ENCODE measurements at places on chromosomes 6 and 20.

DNA sequence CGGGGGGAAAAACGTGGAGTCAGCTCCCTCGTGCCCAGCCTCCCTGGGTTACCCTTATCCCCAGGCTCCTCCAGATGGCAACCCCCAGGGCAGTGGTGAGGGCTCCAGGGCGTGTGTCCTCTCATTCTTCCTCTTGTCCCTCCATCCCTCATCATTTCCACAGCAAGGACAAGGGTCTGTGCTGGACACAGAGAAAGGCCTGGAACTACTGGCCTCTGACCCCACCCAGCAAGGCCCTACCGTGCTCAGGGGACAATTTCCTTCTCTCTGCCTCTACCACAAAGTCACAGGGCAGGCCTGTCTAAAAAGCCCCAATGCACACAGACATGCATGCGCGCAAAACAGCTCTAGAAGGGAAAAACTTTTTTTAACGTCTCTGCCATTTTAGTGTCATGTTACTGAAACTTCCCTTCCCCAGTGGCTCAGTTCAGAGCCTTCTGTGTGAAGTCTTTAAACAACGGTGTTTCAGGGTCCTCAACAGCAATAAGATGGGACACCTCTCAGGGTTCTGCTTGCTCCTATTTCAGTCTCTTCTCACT is 1.1 kb upstream of the SLC35B2 start:
- DNase-seq: no peak

DNA sequence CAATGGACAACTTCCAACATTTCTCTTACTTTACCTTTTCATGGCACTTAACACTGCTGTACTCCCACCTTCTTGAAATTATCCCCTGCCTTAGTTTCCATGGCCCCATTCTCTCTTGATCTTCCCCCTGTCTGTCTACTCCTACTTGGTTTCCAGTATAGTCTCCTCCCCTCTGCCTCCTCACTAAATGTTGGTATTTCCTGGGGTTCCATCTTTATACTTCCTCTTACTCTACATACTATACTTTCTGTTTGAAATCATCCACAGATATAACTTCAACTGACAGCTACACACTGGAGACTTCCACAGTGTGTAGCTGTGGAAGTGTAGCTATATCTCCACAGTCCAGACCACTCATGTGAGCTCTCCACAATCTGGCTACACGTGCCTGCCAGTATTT is 13.5 kb downstream of the ZHX3 start:
- no peak for DNase-seq

DNA sequence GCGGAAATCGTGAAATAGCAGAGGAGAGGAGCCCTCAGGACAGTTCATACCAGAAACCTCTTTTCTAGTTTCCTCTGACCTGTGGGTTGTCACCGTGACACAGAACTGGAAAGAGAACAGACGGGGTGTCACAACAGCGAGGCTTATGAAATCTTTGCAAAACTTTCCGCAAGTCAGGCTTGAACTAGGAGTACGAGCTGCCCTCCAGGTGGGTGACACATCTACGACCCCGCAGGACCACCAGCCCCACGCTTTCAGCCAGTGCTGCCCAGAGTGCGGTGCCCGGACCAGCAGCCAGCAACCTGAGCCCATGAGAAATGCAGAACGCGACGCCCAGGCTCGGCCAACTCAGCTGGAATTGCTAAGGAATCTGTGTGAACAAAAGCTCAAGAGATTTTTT is 30.8 kb downstream of the WRNIP1 start:
- DNase-seq: no peak

DNA sequence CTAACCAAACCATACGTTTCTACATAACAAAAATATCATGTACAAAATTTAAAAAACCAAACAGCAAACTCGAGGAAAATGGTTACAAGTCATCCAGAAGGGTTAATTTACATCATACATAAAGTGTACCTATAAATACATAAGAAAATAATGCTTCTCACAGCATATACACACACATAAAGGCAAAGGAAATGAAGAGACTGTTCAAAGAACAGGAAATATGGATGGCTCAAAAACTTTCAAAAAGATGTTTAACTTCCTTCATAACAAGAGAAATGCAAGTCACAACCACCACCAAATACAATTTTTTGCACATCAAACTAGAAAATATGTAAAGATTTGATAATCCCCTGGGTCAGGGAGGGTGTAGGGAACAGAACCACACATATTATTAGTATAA is 7.5 kb downstream of the SLC22A23 start:
- DNase-seq: no peak

- DNase-seq: no peak
These were observed 188.1 kb upstream of the BMP2 start for GRCh38 chr20:6579417-6579816.

GRCh38 chr20:14634665-14635064 is 297.3 kb upstream of the FLRT3 start:
- DNase-seq: no peak

DNA sequence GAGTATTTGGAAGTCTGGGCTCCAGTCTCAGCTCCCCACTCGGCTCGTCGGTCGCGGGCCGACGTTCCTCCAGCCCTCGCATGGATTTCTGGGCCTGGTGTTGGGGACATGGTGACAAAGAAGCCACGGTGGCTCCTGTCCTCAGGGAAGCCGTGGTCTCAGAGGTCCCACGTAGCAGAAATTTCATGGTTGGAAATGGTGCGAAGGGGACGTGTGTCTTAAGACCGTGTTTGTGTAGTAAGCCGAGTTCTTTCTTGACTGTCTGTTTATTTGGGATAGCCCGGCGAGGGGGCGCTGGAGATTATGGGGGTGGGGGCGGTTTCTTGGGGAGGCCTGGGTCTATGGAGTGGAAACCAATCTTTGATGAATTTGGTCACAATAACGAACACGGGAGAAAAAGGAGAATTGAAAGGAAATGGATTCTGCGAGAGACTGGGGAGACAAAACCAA is 23.5 kb upstream of the MAP3K7 start:
- no peak for DNase-seq

DNA sequence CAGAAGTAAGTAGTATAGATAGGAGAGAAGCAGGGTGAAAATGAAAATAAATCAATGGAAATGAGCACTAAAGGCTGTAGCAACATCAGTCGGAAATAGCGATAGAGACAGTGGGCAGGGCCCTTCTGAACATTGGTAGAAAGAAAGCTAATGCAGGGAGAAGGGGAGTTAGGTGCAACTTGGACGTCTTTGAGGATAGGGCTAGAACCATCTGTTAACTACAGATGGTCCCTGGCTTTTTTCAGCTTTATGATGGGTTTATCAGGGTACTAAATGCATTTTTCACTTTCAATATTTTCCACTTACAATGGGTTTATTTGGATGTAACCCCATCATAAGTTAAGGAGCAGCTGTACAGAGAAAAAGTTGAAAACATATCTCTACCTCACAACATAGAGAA is 72.8 kb upstream of the CNR1 start:
- DNase-seq: no peak

GRCh38 chr6:4973982-4974745 is 29.7 kb downstream of the RPP40 start:
- no peak for DNase-seq

DNA sequence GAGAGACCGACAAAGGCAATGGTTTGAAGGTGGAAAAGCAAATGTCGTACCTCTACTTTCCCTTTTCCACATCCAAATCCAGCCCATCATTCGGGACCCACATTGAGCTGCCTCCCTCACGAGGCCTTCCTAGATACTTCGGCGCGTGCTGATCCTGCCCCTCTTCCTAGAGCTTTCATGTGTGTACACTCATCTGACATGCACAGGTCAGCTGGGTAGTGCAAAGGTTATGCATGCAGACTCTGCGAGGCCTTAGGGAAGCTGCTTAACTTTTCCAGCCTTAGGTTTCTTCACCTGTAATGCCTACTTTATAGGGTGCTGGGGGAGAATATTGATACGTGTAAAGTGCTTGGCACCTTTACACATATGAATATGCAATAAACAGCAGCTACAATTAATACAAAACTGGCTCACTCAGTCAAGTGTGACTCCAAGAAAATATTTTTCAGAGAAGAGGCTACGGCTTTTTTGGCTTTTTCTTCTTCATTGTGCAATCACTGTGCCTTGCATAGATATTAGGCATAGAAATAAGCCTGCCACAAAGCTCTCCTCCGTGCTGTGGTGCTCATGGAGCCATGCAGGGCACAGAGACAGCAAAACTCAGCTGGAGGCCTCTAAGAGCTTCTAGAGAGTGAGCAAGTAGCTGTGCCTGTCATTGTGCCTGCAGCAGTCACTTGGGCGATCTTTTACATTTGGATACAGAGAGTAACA is 3.6 kb upstream of the MANBAL start:
- no peak for DNase-seq

- no peak for DNase-seq
These were observed 57.1 kb downstream of the YTHDF1 start for GRCh38 chr20:63158845-63159244.

GRCh38 chr6:15763837-15764236 is 101.0 kb upstream of the DTNBP1 start:
- DNase-seq: no peak

DNA sequence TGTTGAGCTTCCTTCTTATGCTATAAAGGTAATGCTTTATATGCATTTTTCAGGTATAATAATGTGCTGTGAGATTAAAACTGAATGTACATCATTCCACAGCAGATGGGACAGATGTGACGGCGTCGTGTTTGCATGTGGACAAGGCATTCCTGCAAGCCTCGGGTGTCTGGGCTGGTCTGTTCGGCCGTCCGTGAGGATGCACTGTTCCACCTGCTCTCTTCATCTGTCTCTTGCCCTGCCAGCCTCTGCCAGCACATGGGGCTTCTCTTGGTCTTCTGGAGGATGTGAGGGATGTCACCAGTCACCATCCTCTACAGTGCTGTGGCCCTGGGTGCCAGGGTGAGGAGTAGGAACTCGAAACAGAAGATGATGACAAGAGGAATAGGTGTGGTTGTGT is 223.2 kb downstream of the ERMARD start:
- no peak for DNase-seq

GRCh38 chr20:53004267-53004813 is 32.2 kb downstream of the TSHZ2 start:
- no peak for DNase-seq

DNA sequence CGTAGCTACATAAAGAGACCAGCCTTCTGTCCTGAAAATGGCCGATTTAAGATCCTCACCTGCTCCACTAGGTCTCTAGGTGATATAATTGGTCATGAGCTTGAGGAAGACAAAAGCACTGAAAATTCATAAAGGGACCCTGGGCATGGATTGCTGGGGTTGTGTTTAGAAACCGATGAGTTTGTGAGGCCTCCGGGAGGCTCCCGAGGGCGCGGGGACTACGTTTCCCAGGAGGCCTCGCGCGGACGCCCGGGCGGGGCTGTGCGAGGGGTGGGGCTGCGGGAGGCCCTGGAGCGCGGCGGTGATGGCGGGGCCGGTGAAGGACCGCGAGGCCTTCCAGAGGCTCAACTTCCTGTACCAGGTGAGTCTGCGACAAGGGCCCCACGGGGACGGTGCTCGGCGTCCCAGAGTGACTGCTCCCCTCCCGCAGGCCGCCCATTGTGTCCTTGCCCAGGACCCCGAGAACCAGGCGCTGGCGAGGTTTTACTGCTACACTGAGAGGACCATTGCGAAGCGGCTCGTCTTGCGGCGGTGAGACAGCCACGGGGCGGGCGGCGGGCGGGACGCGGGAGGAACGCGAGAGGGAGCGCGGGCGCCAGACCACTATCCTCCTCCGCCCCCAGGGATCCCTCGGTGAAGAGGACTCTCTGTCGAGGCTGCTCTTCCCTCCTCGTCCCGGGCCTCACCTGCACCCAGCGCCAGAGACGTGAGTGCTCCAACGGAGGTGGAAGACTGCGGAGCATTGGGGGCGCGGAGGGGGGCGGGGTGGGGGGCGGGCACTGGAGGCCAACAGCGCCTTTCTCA is at the start of gene RPP21:
TSS of gene RPP21 (plus strand) at position 289 of the 804 bp plus-strand sequence. CDS start at position 305, 16 bp downstream.
- peak; percentile 80 for DNase-seq

DNA sequence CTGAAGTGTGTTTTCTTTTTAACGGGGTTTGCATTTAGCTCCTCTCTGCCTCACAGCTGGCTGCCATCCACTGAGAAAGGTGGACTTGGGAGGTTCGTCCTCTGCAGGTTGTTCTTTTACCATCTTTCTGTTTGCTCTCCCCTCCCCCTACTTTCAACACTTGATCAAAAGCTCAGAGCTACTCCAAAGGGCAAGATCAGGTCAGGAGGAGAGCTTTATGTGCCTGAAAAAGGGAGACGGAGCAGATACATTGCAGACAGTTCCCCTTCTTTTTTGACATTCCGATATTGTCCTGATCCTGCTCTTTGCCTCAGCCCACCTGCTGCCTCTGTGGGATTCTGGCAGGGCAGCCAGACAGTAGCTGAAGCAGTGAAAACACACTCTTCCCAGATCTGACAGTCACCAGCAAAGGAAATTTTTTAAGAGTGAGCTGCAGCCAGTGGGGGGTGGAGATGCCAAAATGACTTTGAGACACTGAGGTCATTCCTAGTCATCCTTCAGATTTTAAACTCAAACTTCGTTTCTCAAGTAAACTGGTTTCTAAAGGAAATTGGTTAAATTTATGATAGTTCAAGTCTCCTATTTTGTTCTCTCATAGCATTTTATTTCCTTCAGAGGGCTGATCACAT is 26.5 kb downstream of the SMLR1 start:
- DNase-seq: no peak

DNA sequence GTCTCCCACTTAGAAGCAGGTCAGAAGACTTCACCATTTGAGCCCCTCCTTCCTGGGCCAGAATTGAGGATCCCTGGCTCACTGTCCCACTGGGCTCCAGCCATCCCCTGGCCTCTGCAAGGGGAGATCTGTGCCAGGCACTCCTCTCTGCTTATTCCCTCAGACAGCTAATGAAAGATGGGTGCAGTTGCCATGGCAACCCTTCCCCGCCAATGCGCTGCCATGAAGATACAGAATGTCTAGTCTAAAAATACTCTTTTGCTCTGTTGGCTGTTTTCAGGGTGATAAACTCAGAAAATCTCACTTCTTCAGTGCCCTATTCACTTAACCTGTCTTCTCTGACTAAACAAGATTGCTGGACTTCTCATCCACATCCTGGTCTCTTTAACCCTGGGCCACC is 13.6 kb upstream of the TTLL2 start:
- no peak for DNase-seq

DNA sequence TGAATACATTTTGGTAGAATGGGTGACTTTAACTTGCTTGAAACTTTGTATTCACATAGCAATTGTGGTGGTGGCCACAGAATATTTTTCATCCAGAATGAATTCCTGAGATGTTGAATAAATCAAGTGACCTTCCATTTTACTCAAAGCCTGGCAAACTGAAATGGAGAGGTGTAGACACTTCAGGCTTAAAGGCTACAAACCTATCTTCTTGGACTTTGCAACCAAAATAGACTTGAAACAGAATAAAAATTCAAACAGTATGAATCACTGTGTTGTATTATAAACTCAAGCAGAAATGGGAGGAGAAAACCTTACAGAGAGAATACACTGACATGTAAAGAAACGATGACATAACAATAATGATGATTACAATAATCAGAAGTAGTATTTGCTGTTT is 371.6 kb downstream of the BCKDHB start:
- no peak for DNase-seq

GRCh38 chr6:98764373-98764911 is 69.9 kb upstream of the POU3F2 start:
- DNase-seq: no peak

- no peak for DNase-seq
These were observed 84.5 kb upstream of the SNAP25 start for GRCh38 chr20:10134176-10134575.

- peak; percentile 59 for DNase-seq
These were observed 93.8 kb upstream of the MAP7 start for GRCh38 chr6:136643850-136644596.

- DNase-seq: no peak
These were observed 97.1 kb upstream of the CEP85L start for GRCh38 chr6:118748311-118749062.

All from stimulated activated CD4-positive, alpha-beta T cell treated with anti-CD3 and anti-CD28 coated beads, TNF-alpha, amount 100 ng/mL, for 24 hours (primary cell).